ENCODE measurements at places on chromosomes 12 and 14.
A peak's percentile ranks its signal among the peaks of the same experiment; 100 is the strongest.

DNA sequence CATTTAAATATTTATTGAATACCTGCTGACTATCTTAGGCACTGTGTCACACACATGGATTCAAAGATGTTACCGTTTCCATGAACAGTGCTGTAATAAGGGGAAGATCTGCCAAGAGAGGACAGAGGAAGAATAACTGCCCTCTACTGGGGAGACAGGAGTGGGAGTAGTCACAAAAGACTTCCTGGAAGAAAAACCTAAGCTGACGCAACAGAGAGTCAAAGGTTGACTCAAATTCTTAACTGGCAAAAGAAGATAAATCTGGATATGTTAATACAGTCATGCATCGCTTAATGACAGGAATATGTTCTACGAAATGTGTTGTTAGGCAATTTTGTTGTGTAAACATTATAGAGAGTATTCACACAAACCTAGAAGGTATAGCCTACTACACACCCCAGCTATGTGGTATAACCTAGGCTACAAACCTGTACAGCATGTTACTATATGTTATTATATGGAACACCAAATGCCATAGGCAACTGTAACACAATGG, 51.5 kb downstream of the DCAF5 start:
- no peak for DNase-seq

- no peak for DNase-seq
Measured at GRCh38 chr12:52213564-52214420, 19.3 kb upstream of the KRT7 start.

DNA sequence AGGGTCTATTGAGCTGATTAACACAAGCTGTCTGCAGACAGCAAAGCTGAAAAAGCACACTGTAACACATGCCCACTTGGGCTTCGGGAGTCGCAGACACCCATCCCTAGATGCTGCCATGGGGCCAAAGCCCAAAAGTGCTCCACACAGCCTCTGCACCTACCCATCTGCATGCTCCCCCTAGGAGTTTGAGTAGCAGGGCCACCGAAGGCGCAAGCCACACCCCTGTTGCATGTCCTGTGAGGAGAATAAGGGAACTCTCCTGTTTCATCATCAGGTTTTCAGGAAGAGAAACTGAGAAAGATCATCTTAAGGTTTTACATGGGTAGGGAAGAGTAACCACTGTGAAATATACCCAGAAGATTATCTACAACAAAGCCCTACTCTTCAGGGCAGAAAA, 5.6 kb upstream of the ST8SIA1 start:
- DNase-seq, result no peak

DNA sequence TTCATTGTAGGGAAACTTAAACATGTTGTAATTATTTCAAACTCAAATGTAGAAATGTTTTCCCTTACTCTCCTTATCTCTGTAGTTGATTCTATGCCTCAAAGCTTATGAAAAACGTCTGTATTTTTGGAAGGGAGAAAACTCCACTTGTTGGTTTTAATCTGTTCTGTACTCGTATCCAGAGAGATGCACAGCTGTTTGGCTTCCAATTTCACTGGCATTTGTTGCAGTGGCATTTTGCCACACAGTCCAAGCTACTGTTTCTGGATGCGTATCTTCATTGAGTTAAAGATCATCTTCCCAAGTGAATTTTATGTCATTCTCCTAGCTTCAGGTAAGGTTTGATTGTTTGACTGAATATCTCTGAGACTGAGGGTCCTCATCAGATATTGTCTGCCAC, 481.4 kb downstream of the TRHDE start:
- DNase-seq, result no peak

DNA sequence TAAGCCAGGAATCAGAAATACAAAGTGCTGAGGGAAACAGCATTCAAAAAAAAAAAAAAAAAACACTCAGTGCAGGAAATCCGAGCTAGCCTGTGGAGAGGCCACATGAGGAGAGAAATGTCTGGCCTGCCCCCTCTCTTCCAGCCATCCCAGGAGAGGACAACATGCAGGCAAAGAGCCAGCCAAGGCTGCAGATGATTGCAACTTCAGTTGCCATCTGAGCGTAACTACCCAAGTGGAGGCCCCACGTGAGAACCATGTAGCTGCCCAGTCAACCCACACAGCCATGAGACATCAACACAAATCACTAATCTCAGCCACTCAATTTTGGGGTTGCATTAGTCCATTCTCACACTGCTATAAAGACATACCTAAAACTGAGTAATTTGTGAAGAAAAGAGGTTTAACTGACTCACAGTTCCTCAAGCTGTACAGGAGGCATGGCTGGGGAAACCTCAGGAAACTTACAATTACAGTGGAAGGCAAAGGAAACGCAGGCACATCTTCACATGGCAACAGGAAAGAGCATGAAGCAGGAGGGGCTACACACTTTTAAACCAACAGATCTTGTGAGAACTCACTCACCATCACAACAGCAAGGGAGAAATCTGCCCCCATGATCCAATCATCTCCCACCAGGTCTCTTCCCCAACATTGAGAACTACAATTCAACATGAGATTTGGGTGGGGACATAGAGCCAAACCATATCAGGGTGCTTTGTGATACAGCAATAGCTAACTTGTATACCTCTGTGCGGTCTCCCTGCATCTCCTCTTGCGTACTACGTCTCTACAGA, 161.1 kb downstream of the PIWIL1 start:
- DNase-seq, result no peak

DNA sequence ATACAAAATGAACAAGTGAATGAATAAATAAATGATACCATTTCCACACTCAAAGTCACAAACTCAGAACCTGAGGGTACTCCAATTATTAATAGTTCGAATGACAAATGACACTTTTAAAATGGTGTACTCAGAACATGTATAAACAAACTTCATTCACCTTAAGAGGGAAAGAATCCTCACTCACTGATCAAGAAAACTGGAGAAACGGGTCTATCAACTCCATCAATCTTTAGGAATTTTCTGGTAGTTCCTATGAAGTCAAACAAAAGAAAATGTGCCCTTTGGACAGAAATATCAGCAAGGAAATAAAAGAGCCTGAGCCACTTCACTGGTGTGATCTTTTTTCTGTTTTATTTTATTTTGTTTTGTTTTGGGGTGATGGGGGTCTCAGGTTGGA, 5.2 kb upstream of the NRDE2 start:
- DNase-seq, result no peak

DNA sequence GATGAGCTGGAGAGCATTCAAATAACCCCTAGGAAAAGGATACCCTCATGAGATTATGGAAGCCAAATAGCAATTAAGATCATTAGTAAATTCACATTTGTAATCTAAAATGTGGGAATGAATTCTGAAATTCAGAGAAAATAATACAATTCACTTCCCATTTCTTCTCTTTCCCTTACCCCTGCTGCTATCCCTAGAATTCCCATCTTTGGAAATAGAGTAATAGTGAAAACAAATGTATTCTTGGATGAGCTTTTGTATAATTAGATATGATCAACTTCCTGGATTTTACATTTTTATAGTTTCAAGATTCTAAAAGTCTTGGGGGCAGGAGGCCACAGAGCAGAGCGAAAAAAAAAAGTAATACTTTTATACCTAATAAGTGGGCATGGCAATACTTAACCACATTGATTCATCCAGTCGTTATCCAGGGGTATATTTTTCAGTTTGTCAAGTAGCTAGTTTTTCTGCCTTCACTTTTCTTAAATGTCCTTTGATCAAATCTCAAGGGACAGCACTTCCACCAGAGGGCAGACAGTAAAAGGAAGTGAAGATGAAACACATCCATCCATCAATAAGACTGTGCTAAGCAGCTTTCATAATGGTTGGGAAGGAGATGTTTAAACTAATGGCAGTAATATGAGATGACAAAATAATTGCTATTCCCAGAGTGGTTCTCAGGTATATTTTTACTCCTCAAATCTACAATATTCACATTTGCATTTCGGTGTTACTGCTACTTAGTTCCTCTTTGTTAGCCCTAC, 401.3 kb downstream of the DIO2 start:
- DNase-seq, result peak; percentile 35

GRCh38 chr12:570435-570920, 92.8 kb downstream of the NINJ2 start:
- DNase-seq, result no peak

GRCh38 chr14:75401361-75401760, 26.5 kb upstream of the JDP2 start:
- DNase-seq, result no peak

DNA sequence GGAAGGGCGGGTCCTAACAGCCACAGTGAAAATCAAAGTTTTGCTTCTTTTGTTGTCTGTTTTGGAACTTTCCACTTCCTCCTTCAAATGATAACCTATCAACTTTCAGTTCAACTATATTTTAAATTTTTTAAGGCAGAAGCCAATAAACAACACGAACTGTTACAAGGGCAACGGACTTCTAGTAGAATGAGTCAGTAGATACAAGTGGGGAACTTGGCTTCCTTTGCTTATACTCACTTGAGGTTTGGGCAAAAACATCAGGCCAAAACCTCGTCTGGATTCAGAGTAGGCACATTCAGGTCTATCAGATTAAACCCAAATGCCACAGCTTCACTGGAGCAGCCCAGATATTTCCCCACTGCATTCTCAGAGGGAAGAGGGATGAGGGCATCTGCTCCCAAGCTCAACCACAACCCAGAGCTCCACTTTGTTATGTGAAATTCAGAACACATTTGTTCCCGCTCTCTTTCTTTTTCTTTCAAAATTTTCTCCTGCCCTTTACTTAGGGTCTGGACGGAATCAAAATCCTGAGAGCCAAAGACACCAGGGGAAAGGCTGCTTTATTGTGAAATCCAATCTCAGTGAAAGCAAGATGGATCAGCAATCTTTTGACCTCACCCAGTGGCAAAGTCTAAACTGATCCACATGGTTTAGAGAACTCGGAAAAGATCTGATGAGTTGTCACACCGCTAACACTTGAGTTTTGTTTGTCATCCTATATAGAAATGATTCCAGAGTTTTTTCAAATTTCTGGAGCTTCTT, 152.5 kb upstream of the BTG1 start:
- no peak for DNase-seq

DNA sequence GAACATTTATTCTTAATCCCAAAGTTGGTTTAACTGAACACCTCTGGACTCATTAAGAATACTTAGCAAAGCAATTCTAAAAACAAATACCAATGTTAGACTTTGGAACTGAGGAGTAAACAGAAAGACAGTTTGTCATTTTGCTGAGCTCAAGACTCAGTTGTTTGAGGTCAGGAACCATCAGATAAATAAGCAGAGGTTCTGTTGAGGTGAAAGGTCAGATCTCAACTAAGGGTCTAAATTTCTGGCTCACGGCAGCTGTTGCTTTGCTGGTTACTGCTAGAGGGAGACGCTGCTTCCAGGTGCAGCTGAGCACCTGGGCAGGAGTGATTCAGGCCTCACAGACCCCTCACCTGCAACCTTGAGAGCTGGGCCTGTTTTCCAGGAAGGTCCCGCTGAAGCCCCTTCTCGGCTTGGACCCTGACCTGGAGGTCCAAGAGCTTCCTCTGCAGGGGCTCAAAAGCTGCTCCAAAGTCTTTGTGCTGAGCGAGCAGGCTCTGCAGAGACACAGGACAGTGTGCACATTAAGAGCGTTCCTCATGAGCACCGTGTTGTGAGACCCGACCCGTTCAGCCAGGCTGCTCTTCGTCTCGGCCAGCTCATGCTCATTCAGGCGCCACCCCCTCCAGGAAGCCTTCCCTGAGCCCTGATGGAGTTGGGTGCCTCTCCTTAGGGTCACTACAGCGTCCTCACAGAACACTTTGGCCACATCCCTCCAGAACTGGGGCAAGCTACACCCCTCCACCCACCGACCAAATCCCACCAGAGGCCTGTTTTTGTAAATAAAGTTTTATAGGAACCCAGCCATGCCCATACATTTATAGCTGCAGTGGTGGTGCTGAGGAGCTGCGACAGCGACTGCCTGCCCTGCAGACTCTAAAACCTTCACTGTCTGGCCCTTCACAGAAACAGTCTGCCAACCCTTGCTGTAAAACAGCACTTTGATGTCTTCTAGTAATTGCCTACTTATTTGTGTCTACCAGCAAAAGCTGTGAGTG, 72.0 kb downstream of the SYNE3 start:
- DNase-seq, result no peak

GRCh38 chr12:122043476-122043875, 21.8 kb downstream of the BCL7A start:
- DNase-seq, result no peak

DNA sequence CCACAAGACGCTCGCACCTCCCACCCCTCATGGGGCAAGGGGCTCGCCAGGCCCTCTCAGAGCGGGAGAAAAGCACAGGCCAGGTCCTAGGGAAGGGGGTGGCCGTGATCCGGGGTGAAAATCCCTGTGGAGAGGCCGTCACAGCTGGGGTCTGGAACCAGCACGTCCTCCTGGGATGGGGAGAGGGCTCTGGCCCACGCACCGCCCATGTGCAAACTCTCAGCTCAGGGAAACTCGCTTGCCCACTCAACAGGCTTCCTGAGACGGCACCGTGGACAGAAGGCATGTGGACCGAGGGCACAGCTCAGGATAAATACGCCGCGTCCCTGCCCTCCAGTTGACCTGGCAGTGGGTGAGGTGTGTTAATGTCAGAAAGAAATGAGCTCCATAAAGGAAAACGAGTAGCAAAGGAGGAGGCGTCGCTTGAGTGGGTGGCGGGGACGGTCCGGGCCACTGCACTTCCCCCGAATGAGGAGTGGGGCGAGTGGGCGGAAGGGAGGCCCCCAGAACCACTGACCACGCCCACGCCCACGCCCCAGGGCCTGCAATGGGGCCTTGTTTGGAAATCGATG, 57.6 kb upstream of the GALNT9 start:
- no peak for DNase-seq

DNA sequence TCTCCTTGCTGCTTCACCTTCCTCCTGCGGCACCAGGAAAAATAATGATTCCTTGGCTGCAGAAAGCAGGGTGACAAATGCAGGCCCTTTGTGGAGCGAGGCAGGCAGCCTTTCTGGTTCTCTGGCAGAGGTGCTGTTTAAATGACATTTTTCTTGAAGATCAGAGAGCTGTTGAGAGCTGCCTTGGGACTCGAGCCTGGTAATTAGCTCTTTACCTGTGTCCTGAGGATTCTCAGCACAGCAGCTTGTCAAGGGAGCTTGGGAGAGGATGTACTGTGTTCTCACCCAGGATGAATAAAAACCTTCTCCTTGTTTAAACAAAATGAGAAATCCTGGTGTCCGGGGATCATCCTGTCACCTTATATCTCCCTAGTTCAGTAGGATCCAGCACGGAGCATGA, 204.0 kb downstream of the AACS start:
- DNase-seq, result no peak

DNA sequence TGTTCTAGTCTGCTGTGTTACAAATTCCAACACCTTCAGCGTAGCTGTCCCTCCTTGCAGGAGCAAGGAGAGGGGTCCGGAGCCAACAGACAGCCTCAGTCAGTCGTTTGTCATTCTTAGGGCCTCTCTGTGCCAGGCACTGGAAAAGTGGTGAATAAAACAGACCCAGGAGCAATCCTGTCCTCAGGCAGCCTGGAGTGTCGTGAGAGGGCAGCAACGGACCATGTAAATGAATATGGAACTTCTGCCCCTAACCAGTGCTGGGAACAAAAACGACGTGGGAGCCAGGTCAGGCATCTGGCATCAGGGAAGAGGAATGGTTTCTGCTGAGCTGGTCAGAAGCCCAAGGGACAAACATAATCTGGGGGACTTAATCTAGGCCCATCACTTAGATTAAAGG, 64.8 kb upstream of the PSMC1 start:
- no peak for DNase-seq

Data from NCI-H1105 (cell line).